ENCODE measurements at places on chromosomes 7 and 10.
A peak's percentile ranks its signal among the peaks of the same experiment; 100 is the strongest.

DNA sequence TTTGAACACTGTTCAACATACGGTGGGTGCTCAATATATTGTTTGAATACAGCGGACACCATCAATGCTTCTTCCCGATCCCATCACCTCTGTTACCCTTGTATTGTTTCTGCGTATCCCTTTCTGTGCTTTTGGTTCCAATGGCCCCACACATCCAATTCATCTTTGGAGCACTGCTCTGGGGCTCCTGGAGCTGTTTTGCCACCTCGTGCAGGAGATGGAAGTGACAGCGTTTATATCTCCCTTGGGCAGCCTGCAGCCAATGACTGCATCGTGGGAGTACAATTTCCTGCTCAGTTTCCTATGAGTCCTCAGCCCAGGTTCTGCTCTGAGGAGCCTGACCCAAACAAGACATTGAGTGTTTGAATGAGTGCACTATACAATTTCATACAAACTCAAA is 50.2 kb upstream of the PIK3CG start:
- no peak for DNase-seq

DNA sequence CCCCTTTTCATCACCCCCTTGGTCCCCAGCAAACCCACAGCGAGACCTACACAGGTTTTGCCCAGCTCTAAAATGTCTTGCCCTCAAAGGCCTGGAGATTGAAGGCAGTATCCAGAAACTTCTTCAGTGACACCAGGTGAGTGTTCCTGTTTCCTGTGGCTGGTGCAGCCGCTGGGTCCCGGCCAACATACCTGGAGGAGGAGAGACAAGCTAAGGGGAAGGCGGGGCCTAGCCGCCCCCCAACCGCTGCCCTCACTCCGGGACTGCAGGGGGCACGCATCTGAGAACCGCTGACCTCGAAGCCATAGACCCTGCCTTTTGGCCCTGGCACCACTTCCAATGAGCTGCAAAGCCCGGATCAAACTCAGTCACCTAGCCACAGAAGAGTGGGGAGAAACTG is 27.0 kb downstream of the OGDHL start:
- no peak for DNase-seq

DNA sequence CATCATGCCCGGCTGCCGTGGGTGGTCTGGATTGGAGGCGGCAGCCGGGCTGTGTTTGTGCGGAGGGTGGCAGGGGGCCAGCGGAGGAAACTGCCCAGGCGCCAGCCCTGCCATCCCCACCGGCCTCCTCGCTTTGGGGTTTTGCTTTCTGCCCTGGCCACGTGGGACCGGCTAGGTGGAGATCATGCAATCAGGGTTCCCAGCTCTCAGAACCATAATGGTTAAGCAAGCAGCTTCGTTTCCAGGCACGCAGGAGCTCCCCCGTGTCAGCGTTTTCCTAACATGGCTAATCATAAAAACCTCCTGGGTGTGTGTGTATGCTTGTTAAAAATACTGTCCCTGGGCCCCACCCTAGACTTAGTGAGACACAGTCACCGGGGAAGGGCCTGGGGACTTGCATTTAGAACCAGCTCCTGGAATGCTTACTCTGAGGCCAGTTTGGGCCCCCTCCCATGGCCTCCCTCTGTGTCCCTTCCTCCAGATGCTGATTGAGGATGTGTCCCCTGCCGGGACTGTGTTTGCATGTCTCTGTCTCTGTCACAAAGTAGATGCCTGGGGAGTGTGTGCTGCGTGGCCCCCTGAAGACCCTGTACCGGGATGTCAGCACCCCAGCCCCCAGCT is 119.3 kb downstream of the CUX1 start:
- DNase-seq = peak; percentile 36

DNA sequence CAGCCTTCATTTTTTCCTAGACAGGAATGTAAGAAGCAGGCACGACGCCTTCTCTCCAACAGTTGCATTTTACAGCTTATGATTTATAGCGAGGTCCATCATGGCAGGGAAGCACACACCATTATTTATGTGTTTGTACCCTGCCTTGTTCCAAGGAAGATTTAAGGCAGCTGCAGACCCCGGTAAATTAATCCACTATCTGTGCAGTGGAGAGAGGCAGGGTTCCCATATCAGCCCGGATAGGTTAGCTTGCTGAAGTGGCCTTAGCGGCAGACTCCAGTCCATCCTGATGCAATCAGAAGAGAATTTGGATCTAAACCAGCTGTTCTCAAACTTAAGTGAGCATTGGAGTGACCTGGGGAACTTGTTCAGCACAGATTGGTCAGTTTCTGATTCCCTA is 359.4 kb downstream of the GALNT17 start:
- no peak for DNase-seq

DNA sequence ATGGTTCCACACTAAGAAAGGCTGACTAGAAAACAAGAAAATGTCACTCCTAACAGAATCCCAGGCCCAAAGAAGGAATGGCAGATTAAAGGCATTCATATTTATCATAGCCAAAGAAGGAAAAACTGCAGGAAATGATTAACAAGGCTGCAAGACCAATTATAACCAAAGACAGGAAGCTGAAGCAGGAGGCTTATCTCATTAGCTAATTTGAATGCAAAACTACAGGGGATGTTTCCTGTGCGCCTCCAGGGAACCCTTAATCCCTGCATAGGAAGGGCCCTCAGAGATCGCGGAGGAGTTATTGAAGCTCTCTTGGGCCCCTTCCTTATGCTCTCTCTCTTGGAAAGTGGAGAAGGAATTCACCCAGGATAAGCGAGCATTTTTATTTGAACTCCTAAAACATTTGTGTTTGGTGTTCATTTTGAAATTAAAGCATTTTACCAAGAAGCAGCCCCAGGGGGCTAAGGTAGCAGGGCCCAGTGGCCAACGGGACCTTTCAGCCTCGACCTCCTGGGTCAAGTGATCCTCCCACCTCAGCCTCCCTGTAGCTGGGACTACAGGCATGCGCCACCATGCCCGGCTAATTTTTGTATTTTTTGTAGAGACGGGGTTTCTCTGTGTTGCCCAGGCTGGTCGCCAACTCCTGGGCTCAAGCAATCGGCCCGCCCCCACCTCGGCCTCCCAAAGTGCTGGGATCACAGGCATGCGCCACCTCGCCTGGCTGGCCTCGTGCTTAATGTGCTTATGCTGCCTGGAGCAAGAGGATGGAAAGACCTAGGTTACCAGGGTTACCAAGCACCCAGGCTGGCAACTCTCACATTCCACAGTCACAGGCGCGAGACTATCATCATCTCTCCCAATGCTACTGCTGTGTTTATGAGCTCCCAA is 24.1 kb upstream of the PROSER2 start:
- DNase-seq = no peak

DNA sequence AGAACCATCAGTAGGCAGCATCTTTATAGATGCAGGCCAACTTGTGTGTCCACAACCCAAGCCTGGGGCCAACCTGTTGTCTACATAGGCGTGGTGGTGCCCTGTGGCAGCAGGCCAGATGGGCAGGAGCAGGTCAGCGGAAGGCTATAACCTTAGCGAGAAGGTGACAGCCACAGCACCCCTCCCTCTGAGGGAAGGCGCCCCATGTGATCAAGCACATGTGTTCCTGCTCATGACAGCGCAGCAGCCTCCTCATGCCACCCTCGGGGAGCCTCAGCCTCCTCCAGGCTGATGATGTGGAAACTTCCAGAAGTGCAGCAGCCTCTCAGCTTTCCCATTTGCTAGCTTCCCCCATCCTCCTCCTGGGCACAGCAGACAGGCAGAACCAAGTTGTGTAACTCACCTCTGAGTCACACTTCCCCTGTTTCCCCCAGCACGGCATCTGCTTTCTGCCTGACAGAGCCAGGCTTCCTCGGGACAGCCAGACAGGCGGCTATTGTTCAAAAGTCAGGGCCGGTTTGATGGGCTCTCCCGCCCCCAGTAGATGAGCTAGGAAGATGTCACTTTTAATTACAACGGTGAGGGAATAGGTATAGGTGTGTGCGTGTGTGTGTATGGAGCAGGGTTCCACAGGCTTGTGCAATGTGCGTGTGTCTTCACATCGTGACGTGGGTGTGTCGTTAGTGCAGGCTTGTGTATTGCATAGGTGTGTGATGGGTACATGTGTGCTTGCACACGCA is 312.0 kb upstream of the ZMIZ1 start:
- DNase-seq = peak; percentile 71

GRCh38 chr10:13003004-13003403 is 1.5 kb upstream of the CCDC3 start:
- no peak for DNase-seq

- no peak for DNase-seq
Measured at GRCh38 chr7:99422186-99422585, 13.4 kb downstream of the BUD31 start.

DNA sequence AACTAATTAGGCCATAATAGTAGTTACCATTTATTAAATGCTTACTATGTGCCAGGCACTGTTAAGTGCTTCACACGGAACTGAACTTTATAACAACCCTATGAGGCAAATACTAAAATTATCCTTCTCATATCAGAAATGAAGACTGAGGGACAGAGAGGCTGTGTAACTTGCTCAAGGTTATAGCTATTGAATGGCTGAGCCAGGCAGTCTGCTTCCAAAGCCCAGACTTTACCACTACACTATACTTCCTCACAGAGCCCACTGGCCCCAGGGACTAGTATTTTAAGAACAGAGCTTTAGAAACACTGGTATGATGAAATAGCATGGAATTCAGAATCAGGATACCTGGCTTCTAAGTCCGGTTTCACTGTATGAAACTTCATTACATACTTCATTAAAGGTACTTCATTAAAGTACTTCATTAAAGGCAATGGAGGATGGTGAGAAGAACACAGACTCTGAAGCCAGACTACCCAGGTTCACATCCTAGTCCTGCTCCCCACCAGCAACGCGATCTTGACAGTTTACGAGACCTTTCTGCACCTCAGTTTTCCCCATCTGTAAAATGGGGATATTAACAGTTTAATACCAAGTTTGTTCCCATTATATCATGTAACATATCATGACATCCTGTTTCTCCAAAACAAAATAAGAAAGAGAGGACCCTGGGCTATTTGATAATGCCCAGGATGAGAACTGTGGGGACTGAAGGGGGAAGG is 19.6 kb downstream of the ANXA11 start:
- no peak for DNase-seq
